ENCODE measurements at places on chromosomes 13 and 19. TPM values are rescaled to one million over a fixed set of nuclear protein-coding genes. Genes with fewer than 3 reads are reported as not detected.

DNA sequence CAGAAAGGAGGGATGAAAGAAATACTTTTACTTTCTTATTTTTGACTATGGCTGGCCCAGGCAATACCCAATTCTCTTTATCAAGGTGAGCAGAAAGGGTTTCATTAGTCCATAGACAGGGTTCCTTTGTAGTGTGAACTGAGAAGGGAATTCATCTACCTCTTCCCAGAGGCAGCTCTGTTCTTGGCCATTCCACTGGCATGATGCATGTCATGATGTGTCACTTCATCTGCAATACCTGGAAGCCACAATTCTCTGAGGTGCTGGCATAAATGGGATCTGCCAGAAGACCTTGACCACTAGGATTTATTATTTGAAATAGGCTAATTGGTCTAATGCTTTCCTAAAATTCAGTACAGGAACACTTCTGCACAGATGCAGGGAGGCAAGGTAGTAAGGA lies 542.8 kb downstream of the RFC3 start:
- no peak for DNase-seq

- no peak for DNase-seq
Observed at GRCh38 chr19:1355568-1356507, 27.9 kb upstream of the NDUFS7 start.

DNA sequence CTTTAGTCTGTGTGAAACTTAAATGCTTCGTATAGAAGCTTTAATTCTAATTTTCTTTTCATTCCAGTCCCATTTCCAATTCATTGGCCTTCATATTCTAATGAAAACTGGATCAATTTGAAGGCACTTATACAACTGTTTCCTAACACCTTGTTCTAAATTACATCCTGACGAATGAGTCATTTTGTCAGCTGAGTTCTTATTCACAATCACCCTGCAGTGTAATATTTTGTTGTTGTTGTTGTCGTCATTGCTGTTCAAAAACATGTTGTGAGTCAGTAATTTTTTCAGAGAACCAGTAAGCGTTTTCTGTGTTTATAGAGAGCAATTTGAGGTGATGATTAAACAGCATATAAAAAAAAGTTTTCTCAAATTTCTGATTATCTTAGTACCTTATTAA lies 290.0 kb downstream of the PCDH9 start:
- peak; percentile 19 for DNase-seq

DNA sequence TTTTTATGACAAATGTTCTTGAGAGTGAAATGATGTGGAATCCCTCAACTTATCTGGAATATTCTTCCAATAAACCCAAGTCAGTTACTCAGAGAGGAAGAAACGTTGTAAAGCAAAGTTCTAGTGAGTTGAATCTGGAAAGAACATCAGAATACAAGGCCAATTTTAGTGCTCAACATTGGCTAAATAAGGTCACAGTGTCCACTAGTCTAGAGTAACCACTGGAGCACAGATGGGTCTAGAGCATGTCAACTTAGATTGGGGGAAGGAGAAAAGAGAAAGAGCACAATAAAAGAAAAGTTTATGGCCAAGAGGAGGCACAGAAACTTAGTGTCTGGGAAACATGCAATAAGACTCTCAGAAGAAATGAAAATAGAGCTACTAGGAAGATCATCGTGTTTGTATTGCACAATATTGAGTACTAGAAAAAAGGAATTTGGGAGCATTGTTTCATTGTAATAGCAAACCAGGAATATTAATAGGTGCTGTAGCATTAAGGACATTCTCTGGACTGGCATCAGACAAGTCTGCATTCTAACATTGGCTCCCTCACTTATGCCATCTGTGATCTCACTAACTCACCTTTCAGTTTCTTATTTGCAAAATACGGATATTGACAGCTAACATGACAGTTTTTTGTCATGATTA lies 1318.5 kb downstream of the PCDH9 start:
- DNase-seq = no peak

DNA sequence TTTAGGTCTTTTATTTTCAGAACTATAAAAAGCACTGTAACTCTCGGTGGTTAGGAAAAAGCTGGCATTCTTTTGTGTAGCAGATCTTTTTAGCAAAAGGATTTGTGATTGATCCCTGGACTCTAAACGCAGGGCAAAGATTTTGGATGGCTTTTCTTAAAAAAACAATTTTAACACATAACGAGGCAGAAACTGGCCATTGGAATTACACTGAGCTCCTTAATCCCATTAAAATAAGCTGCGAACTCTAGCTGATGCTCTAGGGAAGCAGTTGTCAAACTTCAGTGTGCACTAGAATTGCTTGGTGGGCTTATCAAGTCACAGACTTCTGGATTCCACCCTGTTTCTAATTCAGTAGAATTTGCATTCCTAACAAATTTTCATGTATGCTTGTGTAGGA lies 33.8 kb upstream of the NDFIP2 start:
- DNase-seq = no peak

GRCh38 chr13:67416047-67416925 lies 186.2 kb upstream of the PCDH9 start:
- peak; percentile 1 for DNase-seq

- DNase-seq = no peak
Observed at GRCh38 chr19:591099-591958, 1.6 kb downstream of the HCN2 start.

DNA sequence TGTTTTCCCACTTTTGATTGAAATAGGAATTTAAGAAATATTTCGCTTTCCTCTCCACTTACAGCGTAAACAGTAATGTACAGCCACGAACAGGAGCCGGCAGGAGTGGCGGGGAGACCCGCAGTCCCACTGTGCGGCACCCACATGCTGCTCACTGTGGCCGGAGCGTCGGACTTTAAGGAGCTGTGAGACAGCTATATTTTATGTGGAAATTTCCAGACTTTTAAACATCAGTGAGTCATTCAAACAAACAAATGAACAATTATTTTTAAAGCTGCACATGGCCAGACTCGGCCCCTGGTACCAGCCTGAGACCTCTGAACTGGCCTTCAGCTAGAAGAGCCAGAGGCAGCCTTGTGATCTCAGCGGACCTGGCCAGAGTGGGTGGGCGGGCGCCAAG lies 52.5 kb downstream of the CRYL1 start:
- DNase-seq = no peak

DNA sequence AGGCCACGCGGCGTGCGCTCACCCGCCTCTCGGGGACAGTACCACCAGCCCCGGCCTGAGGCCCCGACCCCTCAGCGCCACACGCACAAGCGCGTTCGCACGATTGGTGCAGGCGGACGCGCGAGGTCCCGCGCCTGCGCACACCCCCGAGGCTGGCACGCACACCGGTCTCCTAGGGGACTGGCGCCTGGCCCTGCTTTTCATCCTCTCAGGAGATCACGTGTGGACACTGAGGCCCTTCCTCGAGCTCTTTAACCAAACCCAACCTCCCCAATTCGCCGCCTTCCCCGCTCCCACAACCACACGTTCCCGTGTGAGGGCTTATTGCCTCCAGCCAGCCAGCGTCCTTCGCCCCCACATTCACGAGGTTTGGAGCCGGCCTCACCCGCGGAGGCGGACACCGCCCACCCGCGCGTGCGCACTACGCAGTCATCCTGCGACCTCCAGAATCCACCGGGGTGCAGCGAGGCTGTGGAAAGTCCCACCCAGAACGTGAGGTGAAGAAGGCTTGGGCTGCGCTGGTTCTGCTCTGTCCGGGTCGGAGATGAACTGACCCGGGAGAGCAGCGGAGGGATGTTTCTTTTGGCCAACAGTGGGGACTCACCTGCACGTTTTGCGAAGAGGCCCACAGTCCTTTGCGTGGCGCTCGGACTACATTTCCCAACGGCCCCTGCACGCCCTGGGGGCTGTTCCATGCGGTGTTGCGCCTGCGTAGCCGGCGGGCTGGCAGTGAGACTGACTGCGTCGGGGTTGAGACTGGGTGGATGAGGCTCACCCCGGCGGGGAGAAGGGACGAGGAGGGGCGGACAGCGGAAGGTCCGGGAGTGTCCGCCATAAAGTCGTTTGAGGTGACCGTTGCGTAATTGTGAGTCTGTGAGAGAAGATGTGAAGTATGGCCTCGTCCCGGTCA lies 539 bp upstream of the ZNF667 start:
- DNase-seq = peak; percentile 87

- peak; percentile 26 for DNase-seq
Observed at GRCh38 chr19:17078920-17079709, 3.5 kb downstream of the MYO9B start.

DNA sequence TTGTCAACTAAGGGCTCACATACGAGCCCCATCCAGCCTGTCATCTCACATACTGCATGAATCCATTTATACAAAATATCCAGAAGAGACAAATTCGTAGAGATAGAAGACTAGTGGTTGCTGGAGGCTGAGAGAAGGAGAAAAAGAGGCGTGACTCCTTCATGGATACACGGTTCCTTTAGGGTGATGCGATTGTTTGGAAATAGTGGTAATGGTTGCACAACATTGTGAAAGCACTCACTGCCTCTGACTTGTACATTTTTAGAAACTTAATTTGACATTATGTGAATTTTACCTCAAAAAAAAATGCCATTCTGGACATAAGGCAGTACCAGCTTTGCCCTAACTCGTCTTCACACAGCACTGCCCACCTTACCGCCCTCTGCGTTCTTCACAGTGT lies 27.3 kb downstream of the IGFL1 start:
- DNase-seq = no peak

- DNase-seq = peak; percentile 19
Observed at GRCh38 chr13:113421673-113422270, 31.5 kb downstream of the ADPRHL1 start.

Gene KLF1
- total RNA-seq = not detected

Gene RETN
- not detected for total RNA-seq

Gene ADM5
- 1.6 TPM for total RNA-seq

Gene NLRP7
- not detected for total RNA-seq

Gene SERTAD1
- 22.9 TPM for total RNA-seq

Gene PSG11
- 0.43 TPM for total RNA-seq

Gene PROZ
- not detected for total RNA-seq

Gene TYK2
- total RNA-seq = 76.5 TPM

Gene CEACAM7
- total RNA-seq = not detected
